ENCODE measurements at places on chromosomes 6 and 20.

- no peak for DNase-seq
These were observed 66.7 kb downstream of the GCNT2 start for GRCh38 chr6:10587656-10588406.

DNA sequence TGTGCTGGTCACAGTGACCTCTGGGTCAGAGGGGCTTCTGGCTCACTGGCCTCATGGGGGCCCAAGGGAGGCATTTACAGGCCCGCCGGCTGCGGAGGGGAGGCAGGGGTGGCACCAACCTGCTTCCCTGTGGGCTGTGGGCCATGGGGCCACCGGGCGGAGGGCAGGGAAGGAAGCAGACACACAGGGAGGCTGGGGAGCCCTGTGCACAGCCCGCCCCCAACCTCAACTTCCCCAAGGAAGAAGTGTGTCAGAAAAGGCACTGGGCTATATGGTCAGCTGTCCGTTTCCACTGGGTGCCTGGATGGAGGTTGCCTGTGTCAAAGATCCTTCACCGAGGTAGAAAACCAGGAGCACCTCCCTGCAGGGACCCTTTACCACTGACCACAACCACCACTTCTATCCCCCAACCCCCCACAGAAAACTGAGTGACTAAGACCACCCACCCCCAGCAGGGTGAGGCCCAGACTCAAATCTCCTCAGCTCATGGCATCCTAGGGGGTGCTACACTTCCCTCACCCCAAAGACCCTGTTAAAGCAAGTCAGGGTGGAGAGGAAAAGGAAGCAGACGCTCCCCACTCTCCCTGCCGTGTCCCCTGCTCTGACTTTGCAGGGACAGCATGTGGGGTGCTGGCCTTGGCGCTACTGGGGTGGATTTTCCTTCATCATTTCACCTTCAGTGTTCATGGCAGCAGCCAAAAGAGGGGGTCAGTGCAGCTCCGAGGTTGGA, 5.6 kb downstream of the CST3 start:
- DNase-seq: no peak

- no peak for DNase-seq
These were observed 9.5 kb downstream of the TRIM38 start for GRCh38 chr6:25972128-25972527.

- no peak for DNase-seq
These were observed 251.2 kb downstream of the GJA1 start for GRCh38 chr6:121686611-121687023.

- no peak for DNase-seq
These were observed 38.7 kb downstream of the STAU1 start for GRCh38 chr20:49149281-49150045.

GRCh38 chr6:13847326-13848050, 33.1 kb upstream of the MCUR1 start:
- DNase-seq: no peak

DNA sequence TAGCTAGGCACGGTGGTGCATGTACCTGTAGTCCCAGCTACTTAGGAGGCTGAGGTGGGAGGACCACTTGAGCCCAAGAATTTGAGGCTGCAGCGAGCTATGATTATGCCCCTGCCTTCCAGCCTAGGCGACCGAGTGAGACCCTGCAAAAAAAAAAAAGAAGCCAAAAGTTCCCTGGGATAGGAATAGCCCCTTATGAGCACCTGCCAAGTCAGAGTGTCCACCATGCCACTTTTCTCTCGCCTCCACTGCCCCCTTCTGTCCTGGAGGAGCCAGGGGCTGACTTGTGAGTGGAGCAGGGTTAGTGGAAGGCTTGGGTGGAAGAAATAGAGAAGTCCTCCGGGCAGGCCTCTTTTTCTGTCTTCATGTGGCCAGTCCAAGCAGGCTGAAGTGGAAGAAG, 12.1 kb upstream of the DDX27 start:
- DNase-seq: peak; percentile 42

- no peak for DNase-seq
These were observed 13.3 kb downstream of the MAFB start for GRCh38 chr20:40675599-40676221.

DNA sequence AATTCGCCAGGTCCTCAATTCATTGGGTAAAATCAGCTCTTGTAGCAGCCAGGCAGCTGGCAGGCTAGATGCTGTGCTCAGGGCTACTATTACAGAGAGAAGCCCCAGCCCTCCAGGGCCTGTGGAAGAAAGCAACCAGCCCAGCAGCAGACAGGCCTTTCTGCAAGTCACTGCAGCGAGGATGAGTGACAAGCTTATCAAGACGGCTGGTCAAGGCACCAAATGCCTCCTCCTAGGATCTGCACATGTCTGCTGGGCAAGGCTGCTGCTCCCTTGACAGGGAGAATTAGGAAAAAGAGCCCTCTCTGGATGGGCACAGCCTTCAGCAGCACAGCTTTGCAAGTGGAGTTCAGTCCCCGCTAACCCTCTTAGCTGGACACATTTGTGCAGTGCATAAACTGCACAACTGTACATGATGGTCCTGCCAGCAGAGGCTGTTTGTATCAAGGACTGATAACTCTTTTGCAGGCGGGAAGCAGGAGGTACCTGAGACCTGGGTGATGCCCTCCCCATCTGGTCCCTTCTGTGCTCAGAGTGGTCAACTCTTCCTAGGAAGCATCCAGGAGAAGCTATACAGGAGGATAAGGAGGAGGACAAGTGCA, 89.9 kb downstream of the CDC5L start:
- no peak for DNase-seq

DNA sequence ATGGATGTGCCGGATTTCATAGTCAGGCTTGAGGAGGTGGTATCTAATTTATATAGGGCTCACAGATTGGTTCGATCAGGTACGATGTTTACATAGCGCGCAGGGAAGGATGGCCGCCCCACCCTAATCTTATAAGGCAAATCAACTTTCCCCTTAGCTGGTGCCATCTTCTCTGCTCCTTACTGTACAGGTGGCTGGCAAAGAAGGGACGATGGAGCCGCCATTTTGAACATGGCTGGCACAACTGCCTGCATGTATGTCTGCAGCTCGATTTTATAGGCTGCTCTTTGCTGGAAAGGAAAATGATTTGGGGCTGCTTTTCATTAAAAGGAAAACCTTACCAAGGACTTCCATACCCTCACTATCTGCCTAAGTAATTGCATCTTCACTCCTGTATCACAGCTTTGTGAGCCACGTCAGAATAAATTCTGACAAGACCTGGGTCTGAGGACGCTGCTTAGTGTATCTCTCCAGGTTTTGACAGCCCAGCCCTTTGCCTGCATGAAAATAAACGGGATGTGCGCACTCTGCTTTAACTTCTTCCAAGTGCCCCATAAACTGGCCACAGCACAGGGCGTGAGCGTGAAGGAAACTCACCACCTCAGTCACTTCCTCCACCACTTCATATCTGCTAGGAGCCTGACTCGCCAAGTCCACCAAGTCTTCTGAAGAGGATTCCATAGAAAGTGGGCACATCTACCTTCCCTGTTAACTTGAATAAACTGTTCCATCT, 109.4 kb upstream of the ARMC2 start:
- DNase-seq: no peak

GRCh38 chr6:158718461-158719046, 68.7 kb downstream of the SYTL3 start:
- no peak for DNase-seq

DNA sequence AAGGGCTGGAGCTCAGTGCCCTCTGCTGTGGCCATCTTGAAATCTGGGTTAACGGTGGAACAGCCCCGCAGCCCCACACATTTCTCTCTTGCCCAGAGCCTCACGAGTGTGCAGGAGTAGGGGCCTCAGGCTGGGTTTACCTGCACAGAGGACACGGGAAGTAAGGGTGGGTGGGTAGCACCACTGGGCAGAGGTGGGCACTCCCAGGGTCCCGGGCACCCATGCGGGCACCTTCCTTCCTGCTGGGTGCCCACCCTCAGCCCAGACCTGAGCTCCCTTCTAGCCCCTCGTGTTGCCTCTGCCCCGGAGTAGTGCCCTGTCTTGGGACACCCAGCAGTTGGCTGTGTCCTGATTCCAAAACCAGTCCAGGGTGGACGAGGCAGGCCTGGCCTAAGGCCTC, 11.2 kb downstream of the COL9A3 start:
- DNase-seq: no peak

- no peak for DNase-seq
These were observed 66.6 kb downstream of the PRND start for GRCh38 chr20:4788314-4788713.

DNA sequence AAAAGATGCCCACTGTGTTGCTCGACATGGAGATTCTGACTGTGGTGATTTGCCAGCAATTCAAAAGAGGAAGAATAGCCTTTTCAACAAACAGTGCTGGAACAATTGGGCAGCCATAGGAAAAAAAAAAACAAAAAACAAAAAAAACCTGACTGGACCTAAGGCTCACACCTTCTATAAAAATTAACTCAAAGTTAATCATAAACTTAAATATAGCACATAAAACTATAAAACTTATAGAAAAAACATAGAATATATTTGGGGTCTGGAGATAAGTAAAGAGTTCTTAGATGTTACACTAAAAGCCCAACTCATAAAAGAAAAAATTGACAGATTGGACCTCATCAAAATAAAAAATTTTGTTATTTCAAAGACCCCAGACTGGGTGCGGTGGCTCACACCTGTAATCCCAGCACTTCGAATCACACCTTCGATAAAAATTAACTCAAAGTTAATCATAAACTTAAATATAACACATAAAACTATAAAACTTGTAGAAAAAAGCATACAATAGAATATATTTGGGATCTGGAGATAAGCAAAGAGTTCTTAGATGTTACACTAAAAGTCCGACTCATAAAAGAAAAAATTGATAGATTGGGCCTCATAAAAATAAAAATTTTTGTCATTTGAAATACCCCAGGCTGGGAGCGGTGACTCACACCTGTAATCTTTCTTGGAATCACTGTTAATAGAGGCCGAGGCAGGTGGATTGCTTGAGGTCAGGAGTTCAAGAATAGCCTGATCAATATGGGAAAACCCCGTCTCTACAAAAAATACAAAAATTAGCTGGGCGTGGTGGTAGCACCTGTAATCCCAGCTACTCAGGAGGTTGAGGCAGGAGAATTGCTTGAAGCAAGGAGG, 115.6 kb upstream of the FAM83B start:
- DNase-seq: no peak

GRCh38 chr20:34639755-34640222, 37.1 kb downstream of the PIGU start:
- no peak for DNase-seq

GRCh38 chr6:26329763-26330511, 35.1 kb upstream of the BTN3A2 start:
- DNase-seq: peak; percentile 81

GRCh38 chr6:125236536-125237327, 65.0 kb downstream of the HDDC2 start:
- DNase-seq: no peak

- peak; percentile 73 for DNase-seq
These were observed 278.4 kb downstream of the LRFN2 start for GRCh38 chr6:40308533-40309306.

- no peak for DNase-seq
These were observed 248.5 kb downstream of the ATXN1 start for GRCh38 chr6:16512544-16513290.

GRCh38 chr6:137802408-137803182, 64.5 kb upstream of the TNFAIP3 start:
- DNase-seq: no peak

GRCh38 chr6:106666282-106667021, 37.1 kb downstream of the QRSL1 start:
- no peak for DNase-seq

- DNase-seq: no peak
These were observed 271.3 kb downstream of the KIF16B start for GRCh38 chr20:16301986-16302385.

DNA sequence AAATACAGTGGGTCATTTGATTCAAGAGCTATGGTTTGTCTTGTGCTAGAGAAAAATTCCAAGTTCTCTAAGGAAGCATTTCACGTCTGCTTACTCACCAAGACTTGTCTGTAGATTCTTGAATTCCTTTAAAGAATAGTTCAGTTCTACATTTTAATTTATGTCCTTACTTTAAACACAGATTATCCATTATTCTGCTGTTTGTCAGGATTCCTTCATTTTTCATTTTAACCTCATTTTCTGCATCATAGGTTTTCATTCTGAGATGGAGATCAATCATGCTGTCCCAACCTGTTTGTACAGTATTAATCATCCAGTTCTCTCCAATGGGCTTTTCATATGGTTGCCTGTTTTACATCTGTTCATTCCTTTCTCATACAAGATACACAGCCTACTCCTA, 24.5 kb upstream of the POPDC3 start:
- DNase-seq: no peak

- no peak for DNase-seq
These were observed 462.5 kb upstream of the BTBD3 start for GRCh38 chr20:11454966-11455799.

DNA sequence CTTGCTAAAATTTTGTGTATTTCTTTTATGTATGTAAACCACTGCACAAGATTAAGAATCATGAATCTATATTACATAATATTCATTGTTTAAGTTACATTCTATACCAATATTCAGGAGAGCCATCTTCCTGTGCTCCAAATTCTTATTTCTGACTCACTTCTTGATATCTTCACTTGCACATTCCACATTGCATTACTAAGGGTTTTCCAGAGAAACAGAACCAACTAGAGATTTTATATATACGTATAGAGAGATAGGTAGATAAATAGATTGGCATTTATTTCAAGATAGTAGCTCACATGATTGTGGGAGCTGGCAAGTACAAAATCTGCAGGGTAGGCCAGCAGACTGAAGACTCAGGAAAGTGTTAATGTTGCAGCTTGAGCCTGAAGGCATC, 222.2 kb upstream of the PRSS16 start:
- no peak for DNase-seq

DNA sequence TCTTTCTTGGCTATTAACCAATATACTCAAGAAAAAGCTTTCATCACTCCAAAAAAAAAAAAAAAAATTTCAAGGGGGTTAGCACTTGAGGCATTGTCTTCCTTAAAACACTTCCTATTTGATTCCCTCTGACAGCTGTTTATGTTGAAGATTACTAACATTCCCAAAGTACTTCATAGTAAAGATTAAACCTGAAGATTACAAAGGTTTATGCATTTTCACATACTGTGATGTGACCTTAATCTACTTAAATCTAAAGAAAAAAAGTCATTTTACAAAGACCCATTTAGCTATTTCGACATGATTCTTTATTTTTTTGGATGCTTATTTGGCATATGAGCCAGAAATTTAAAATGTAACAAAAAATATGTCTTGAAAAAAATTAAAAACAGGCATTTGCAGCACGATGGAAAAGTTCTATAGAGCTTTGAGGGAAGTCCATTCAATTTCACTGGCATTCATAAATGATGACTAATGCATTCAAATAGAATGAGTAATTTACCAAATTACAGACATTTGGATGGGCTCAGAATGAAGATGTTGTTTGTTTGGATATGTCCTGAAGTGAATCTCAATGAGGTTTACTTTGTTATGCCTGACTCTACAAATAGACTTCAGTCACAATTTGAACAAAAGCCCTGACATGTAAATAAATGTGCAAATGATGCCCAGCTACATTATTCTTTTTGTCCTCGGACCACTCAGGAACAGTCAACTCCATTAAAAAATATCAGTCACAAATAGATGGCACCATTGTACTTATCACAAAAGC, 674.6 kb upstream of the MARCKS start:
- DNase-seq: no peak

- no peak for DNase-seq
These were observed 118.8 kb downstream of the CDH4 start for GRCh38 chr20:61370841-61371303.

GRCh38 chr6:111794727-111795452, 78.4 kb downstream of the FYN start:
- no peak for DNase-seq
